ENCODE measurements at places on chromosomes 5 and 9. TPM values are rescaled to one million over a fixed set of nuclear protein-coding genes. Genes with fewer than 3 reads are reported as not detected.

The SPAAR gene
- polyA plus RNA-seq = not detected

The CMYA5 gene
- not detected for polyA plus RNA-seq

The LIFR gene
- polyA plus RNA-seq = not detected

The LVRN gene
- polyA plus RNA-seq = not detected

Data from CD4-positive, CD25-positive, alpha-beta regulatory T cell (primary cell).